Esophagus squamous epithelium (tissue), 5 donors: ENCODE measurements at places on chromosomes 1 and 21.

DNA sequence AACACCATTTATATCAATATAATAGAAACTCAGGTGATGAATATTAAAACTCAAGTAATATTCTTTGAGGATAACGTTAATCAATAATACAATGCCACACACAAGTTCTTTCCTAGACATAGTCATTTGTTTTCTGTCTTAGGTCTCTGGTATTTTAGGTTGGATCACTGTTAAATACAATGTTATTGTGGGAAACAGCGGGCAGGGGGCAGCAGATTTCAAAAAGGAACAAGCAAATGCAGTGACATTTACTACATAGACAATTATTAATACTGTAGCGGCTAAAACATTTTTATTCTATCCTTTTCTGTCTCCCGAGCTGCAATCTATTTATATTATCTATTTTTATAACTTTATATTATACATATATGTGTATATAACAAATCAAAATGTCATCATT is 186.4 kb upstream of the ZNHIT6 start:
- DNase-seq = no peak

DNA sequence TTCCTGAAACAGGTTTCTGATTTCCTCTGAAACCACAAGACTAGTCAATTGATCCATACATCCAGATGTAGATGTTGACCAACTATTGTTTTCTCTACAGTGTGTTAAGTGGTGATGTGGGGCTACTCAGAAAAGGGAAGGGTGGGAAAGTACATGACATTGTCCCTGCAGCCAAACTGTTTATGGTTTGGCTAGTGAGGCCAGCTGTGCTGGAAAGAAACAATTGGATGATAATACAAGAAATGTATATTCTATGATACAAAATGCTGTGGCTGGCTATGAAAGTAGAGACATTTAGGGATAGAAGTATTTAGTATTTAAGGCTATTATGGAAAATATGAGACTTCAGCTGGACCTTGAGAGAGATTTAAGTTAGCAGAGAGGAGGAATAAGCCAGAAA is 244.5 kb downstream of the ADGRL2 start:
- DNase-seq = no peak

DNA sequence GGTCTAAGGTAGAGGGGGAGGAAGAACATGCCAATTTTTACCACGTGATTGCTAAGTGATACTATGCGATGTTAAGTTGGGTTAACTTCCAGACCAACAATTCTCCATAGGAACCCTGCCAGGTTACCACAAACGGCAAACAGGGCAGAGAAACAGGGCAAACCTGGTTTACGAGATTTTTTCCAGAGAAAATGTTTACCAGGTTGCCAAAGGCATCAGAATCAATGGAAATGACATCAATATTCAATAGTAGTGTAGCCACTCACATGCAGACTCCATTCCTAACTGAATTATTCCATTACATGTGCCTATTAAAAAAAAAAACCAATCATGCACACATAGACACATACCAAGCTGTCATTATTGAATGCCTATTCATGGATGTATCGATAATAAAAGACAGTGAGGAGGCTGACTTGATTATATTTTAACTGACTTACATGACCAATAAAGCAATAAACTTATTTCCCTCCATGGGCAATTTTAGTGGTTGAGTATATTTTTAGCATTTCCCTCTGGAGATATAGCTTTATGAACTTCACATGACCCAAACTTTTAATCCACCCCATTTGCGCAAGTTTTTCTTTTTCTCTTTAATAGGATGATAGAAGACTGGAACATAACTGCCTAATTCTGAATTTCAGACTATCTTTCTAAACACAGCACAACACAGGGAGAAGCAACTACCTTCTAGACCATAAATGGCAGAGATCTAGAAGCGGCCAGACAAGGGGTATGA is 40.5 kb upstream of the KCNE1 start:
- no peak for DNase-seq

DNA sequence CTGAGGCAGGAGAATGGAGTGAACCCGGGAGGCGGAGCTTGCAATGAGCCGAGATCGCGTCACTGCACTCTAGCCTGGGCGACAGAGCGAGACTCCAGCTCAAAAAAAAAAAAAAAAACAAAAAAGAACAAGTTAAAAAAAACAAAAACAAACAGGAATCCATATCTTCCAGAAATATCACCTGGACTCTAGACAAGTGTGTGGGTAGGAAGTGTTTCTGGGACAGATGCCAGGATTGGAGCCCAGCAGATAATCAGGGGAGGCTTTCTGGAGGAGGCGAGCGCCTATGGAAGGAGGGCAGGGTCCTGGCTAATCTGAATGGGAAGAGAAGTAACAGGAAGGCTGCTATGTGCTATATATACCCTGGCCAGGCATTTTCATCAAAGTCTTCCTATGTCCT is 43.6 kb upstream of the SYNC start:
- no peak for DNase-seq

DNA sequence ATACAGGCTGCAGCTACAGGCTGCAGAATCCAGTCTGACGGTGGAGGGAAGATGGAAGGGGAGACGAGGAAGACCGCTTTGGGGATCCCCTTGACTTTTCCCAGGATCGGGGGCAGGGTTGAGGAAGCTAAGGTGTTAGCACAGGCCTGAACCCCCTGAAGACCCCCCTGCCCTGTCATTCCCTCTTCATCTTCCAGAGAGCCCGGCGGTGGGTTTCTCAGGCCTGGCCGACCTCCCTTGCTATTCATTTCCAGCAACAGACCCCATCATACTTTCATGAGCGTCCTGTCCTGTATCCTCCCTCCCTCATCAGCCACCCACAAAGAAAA is 112.0 kb downstream of the PGBD5 start:
- no peak for DNase-seq

GRCh38 chr1:198185759-198186158 is 29.0 kb downstream of the NEK7 start:
- no peak for DNase-seq

DNA sequence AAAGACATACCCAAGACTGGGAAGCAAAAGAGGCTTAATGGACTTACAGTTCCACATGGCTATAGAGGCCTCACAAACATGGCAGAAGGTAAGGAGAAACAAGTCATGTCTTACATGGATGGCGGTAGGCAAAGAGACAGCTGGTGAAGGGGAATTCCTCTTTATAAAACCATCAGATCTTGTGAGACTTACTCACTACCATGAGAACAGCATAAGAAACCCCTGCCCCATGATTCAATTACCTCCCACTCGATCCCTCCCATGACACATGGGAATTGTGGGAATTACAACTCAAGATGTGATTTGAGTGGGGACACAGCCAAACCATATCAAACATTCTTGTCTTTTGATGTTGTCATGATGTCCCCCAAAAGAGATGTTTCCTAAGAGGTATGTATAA is 103.3 kb downstream of the DUSP10 start:
- no peak for DNase-seq

DNA sequence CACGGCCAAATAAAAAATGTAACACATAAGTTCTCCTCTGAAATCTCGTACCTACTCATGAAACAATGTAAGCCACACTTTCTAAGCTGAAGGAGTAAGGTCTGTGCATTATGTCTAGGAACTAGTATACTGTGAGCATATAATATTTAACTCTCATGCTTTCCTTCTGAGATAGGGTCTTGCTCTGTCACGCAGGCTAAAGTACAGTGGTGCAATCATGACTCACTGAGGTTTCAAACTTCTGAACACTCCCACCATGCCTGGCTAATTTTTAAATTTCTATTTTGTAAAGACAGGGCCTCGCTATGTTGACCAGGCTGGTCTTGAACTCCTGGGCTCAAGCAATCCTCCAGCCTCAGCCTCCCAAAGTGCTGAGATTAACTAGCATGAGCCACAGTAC is 71.3 kb downstream of the AHCTF1 start:
- no peak for DNase-seq

DNA sequence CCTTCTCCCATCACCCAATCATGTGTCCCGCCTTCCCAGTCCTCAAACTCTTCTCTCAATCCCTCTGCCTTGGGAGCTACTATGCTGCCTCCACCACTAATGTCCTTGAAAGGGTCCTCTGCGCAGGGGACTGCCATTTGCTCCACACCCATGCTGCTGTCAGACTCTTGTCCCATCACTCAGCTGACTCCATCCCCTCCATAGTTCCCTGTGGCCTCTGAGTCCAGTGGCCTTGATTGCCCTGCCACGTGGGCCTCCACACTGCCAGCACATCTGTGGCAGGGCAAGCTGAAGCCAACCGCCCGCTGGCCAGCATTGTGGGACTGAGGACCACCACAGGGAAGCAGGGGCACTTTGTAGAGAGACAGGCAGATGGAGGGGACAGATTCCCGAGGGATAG is 1.3 kb upstream of the TNNT2 start:
- no peak for DNase-seq

- DNase-seq = no peak
Observed at GRCh38 chr1:94463765-94464330, 45.7 kb downstream of the ABCD3 start.
